Ovary (tissue), 10 donors: ENCODE measurements at places on chromosomes 7 and 10. TPM values are rescaled to one million over a fixed set of nuclear protein-coding genes. Genes with fewer than 3 reads are reported as not detected.

GRCh38 chr7:90311175-90311574 is 9.9 kb downstream of the FAM237B start:
- no peak for DNase-seq

DNA sequence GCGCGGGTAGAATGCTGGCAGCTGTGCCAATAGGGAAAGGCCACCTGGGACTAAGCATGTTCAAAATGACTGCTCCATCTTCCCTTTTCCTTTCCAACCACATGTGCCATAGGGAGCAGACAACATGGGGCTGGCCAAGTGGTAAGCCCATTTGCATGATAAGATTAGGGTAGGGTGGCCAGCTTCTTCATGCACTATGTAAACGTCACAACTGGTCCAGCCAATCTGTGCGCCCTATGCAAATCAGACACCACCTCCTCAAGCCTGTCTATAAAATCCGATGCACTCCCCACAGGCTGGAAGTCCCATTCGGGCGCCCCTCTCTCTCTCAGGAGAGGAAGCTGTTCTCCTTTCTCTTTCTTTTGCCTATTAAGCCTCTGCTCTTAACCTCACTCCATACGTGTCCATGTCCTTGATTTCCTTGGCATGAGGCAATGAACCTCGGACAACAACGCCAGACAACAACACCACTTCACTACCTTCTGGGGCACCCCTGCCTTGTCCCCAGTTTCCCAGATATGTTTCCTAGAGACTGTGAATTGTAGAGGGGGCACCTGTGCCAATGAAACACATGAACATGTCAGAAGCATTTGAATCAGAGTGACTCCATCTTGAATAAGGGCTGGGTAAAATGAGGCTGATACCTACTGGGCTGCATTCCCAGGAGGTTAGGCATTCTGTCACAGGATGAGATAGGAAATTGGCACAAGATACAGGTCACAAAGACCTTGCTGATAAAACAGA is 19.1 kb upstream of the EXOC6 start:
- DNase-seq = no peak

The CDH23 gene
- total RNA-seq = 39.1 TPM

The MBL2 gene
- not detected for total RNA-seq
